ENCODE measurements at places on chromosomes 5 and 9. TPM values are rescaled to one million over a fixed set of nuclear protein-coding genes. Genes with fewer than 3 reads are reported as not detected.

DNA sequence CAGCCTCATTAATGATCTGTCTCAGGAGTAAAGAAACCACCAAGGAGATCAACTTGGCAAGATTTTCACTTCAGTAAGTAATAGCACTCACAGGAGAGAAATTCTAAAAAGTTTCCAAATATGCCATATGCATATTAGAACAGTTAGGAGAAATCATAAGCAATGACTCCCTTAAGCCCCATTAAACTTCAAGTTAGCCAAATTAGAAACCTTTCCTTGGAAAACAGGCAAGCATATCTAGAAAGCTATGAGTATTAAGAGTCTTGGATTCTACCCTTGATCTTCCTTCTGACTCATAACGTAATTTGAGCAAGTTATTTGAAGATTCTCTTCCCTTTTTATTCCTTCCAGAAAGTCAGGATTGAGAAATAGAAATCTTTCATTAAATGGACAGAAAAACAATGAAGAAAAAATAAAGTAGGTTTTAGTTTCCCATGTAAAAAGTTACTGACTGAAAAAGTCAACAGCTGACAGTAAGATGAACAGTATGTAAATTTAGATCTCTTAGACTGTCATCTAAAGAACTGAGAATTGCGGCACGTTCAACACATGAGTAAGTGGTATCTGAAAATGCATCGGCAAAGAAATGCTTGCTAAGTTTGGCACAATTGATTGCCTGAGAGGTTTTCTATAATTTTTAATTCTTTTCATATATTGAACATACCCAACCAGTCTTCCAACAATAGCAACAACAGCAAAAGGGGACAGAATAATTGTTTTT, 565.7 kb upstream of the FTMT start:
- DNase-seq, result no peak

DNA sequence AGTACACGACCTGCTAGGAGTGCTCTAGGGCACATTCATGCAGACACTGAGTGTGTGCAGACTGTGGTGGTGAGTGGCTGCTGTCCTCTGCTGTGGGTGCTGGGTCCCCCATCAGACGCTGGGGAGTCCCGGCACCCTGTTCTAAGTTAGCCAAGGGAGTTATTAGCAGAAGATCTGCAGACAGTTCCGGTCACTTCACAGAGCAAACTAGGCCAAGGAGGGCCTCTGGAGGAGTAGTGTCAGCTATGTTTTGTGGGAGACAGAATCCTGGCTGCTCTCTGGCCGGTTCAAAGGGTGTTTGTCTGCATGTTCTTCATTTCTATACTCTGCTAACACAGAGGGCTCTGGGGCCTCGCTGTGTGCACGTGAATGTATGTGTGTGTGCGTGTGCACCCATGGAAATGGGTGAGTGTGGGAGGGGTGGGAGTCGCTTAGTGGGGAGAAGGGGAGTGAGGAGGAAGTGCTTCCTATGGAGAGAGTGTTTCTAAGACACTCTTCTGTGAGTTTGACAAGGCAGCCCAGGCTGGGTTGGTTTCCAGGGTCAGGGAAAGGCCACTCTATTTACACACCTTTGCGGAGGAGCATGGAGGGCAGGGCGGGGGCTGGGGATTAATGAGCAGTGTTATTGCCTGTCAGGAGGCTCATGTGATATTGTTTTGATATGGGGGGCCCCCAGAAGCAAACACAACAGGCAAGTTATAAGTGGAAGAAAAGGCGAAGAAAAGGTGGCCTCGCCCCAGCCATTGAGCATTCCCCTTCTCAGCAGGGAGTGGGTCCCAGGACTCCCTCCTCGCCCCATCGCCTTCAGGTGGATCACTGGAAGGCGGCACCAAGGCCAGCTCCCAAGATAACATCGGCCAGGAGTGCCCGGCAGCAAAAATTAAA, 68.9 kb downstream of the MACROH2A1 start:
- DNase-seq, result no peak

GRCh38 chr5:154844809-154845208, 5.6 kb downstream of the FAXDC2 start:
- no peak for DNase-seq

GRCh38 chr9:8703904-8704303, 904.3 kb upstream of the DMAC1 start:
- no peak for DNase-seq

GRCh38 chr5:67149951-67150523, 46.6 kb downstream of the CD180 start:
- no peak for DNase-seq

GRCh38 chr9:86714999-86715398, 232.3 kb downstream of the GAS1 start:
- DNase-seq, result no peak

DNA sequence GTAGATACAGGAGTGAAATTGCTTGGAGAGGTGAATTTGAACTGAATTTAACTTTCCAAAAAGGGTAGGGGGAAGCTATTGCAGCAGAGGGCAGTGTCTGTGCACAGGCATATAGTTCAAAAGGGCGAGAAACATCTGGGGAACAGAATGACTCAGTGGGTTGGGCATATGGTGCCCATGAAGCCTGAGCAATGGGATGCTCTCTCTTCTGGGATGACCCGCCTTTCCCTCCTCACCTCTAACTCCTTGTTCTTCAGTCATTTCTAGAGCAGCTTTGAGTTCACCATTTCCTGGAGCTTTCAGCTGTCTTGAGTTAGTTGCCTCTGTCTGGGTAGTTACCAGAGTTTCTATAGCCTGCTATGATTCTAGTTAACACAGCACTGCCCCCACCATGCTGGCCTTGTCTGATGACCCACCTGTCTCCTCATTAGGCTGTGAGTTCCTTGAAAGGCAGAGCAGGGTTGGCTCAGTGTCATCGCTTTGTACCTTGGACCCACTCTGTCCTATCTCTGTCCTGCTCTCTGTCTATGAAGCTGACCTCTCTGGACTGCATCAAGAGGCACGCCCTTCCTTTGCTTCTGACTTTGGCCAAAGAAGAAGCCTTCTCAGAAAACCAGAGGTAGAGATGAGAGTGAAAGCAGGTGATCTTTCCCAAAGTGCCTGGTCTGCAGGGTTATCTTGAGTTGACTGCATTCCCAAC, 299.6 kb upstream of the KLF4 start:
- DNase-seq, result no peak

- no peak for DNase-seq
Measured at GRCh38 chr5:36734422-36734821, 128.0 kb downstream of the SLC1A3 start.

The GZMA gene
- total RNA-seq, result 0.84 TPM

All from pancreas (tissue), 10 donors.